Stimulated activated CD4-positive, alpha-beta T cell treated with anti-CD3 and anti-CD28 coated beads, Interleukin-2, amount 100 ng/mL, for 24 hours (primary cell): ENCODE measurements at places on chromosomes 2 and 18.

- DNase-seq, result no peak
Observed at GRCh38 chr2:58350484-58350883, 109.4 kb upstream of the FANCL start.

- DNase-seq, result no peak
Observed at GRCh38 chr2:137963535-137964065, 673 bp upstream of the HNMT start.

DNA sequence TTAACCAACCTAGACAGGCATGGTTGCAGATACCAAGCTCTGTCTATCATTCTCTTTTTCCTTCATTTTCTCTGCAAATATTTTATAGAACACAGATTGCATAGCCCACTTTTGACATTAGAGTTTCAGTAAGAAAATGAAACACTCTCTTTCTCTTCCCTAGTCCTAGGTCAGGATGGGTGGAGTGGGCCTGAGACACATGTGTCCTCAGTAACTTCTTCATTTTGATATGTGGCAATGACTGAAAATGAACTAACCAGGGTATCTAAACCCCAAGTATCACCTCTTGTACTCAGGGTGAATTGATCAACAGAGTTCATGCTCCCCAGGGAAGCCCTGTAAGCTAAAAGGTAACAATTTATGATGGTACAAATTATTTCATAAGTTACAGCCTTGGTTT, 37.0 kb upstream of the KYNU start:
- no peak for DNase-seq

GRCh38 chr2:183229386-183229785, 105.1 kb downstream of the NUP35 start:
- no peak for DNase-seq

- no peak for DNase-seq
Observed at GRCh38 chr18:74520096-74520833, 14.0 kb upstream of the CNDP1 start.

GRCh38 chr2:64410671-64411070, 43.3 kb upstream of the LGALSL start:
- DNase-seq, result no peak

- no peak for DNase-seq
Observed at GRCh38 chr18:65352186-65352585, 398.6 kb upstream of the CDH7 start.

- no peak for DNase-seq
Observed at GRCh38 chr2:194867328-194867727, 789.7 kb upstream of the SLC39A10 start.

- DNase-seq, result no peak
Observed at GRCh38 chr2:239611222-239611795, 210.5 kb upstream of the HDAC4 start.

- DNase-seq, result no peak
Observed at GRCh38 chr2:36951574-36951973, 14.8 kb downstream of the STRN start.

GRCh38 chr2:219515874-219516629, 1.8 kb downstream of the ASIC4 start:
- no peak for DNase-seq

DNA sequence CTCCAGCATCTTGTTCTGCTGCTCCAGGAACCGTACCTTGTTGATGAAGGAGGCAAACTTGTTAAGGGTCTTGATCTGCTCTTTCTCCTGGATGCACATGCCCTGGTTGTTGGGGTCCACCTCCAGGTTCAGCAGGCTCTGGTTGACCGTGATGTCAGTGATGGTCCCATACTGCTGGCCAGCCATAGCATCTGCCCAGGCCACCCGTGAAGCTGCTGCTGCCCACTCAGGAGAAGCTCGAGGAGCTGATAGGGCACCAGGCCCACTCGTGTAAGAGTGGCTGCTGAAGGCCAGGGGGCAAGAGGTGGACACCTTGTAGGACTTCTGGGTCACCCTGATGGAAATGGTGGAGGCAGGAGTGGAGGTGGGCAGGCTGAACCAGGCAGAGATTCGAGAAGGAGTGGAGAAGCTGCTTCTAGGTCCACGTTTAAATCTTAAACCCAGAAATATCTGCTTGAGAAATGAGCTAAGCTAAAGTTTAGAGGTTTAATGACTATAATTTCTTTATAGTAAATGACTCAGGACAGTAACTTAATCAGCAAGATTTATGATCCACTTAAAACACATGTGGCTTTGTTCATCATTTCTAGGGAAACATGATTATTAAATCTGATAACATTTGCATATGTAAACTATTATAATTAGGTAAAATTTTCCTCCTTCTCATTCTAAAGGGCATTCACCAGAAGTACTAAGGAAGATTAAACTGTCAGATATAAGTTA, 358.7 kb upstream of the SETBP1 start:
- no peak for DNase-seq

DNA sequence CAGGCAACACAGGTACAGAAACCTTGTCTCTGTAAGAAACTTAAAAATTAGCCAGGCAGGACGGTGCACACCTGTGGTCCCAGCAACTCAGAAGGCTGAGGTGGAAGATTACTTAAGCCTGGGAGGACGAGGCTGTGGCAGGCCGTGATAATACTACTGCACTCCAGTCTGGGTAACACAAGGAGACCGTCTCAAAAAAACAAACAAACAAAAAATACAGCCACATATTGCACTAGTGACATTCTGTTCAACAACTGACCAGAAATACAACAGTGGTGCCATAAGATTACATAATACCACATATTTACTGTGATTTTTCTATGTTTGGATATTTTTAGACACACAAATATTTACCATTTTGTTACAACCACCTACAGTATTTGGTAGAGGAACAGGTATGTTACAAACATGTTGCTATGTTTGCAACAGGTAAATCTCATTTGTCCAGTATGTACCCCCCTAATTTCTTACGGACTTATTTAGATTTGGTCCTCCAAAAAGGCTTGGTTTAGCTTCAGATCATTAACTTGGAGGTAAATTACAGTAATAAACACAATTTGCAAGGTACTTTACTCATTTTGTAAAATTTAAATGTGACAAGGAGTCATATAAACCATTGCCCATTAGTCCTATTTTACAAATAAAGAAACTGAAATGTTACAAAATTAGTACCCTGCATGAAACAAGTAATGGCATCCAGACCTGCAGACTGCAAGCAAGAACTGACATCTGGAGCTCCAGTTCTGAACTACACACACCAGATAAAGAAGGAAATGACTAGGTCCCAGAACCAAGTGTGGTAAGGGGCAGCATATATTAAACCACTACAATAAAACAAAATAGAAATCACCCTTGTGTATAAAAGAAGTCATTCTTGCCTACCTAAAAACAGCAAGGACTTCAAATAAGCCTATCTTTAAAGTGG, 36.8 kb downstream of the TRIP12 start:
- no peak for DNase-seq

- no peak for DNase-seq
Observed at GRCh38 chr18:13390711-13391110, 172.2 kb downstream of the LDLRAD4 start.

GRCh38 chr2:141517180-141517851, 613.5 kb downstream of the LRP1B start:
- no peak for DNase-seq

DNA sequence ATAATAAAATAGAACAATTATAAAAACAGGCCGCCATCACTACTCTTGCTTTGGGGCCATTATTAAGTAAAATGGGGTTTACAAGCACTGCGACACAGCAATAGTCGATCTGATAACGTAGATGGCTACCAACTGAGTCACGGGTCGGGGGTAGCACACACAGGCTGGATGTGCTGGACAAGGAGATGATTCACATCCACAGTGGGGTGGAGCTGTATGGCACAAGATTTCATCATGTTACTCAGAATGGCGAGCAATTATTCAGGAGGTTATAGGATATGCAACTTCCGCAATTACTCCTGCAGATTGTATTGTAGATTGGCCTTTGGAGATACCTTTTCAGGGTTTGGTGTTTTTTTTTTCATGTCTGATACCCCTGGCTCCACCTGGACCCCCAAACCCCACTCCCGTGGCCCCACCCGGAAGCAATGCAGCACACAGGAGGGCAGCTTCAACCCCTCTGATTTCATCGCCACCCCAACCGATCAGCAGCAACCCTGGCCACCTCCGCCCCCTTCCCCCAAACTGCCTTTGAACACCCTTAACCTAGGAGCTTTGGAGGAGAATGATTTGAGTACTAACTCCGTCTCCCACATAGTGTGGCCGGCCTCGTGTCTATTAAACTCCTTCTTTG, 21.4 kb upstream of the MLPH start:
- no peak for DNase-seq

- no peak for DNase-seq
Observed at GRCh38 chr2:145292166-145292565, 772.2 kb upstream of the ZEB2 start.

- no peak for DNase-seq
Observed at GRCh38 chr2:83370419-83370762, 1088.7 kb downstream of the SUCLG1 start.

GRCh38 chr18:48889981-48890762, 60.6 kb downstream of the SMAD7 start:
- DNase-seq, result no peak

- no peak for DNase-seq
Observed at GRCh38 chr18:415617-416612, 84.6 kb downstream of the COLEC12 start.

DNA sequence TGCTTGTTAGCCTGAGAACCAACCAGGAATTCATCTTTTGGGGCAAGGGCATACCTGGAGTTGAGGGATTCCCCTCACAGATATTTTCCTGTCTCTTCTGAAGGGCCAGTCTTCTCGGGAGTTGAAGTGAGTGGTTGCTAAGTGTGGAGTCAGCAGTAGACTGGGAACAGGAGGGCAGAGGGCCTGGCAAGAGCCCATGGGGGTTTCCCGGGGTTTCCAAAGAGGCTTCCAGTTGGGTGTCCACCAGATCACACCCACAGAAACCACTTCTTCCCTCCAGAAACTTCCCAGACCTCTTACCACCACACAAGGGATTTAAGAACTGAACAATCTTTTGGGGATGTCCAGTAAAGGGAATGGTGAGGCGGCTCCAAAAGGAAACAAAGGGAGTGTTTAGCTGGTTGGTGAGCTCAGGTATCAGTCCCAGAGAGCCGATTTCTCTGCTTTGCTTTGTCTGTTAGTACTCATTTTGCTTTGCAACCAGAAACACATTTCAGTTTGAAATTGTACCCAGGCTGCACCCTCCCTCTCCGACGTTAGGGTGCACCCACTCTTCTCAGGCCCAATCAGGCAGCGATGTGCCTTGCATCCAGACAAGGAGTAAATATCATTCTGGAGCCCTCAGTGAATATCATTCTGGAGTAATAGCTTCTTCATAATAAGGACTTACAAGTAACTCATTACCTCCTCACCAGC, 47.5 kb upstream of the SPATS2L start:
- DNase-seq, result no peak

DNA sequence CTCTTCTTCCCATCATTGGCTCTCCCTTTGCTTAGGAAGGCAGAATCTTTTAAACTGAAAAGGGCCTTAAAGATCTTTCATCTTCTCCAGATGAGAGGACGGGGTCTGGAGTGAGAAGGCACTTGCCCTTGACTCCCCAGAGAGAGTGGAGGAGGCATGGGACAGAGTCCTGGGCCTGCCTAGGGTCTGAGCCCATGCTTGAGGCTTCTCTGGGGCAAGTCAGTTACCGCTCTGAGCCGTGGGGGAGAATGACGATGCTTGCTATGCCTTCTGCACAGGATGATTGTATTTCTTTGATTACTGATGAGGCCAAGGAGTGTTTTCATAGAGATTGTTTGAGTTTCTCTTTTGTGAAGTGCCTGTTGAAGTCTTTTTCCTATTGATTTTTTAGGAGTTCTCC, 921 bp downstream of the PLB1 start:
- no peak for DNase-seq
